ENCODE measurements at places on chromosomes 12 and 14.
A peak's percentile ranks its signal among the peaks of the same experiment; 100 is the strongest.

- DNase-seq = peak; percentile 36
Observed at GRCh38 chr12:7937833-7938506, 2.0 kb upstream of the SLC2A3 start.

DNA sequence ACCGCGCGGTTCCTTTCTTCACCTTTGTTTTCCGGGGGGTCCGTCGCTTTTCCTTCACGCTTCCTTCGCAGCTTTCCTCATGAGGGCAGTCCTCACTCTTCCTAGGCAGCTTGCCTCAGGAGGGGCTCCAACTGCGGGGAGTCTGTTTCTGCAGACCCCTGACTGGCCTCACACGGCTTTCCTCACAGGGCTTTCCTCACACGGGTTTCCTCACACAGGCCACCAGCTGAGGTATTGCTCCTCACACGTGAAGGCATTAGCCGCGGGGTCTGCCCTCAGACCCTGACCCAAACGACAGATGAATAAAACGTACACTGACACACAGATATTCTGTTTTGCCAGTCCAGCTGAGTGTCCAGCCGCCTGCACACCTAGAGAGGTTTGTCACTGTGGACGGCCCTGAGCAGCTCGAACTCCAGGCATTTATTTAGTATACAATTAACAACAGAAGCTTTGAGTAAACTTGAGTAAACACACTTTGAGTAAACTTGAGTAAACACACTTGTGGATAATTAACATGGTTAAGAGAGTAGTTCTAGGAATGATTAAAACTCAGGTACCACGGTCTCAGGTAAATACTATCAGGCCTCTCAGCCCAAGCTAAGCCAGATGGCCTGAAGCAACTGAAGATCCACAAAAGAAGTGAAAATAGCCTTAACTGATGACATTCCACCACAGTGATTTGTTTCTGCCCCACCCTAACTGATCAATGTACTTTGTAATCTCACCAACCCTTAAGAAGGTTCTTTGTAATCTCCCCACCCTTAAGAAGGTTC lies 16.1 kb upstream of the LYZ start:
- DNase-seq = peak; percentile 23

- no peak for DNase-seq
Observed at GRCh38 chr12:7512553-7512952, 9.0 kb upstream of the CD163 start.

DNA sequence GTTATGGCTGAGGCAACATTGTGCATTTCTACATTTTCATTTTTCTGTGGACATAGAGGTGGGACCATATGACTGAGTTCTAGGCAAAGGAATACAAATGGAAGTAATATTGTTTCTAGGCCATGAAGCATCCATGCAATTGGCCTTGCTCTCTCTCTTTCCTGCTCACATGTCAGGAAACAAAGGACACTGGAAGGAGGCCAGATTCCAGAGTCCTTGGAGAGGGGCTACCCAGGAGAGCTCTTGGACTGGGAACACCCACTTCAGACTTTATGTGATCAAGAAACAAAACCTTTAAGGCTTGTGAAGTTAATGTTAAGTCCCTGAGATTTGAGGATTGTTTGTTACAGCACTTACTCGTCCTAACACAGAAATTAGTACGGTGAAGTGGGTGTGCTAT lies 32.8 kb downstream of the PDZRN4 start:
- DNase-seq = no peak

DNA sequence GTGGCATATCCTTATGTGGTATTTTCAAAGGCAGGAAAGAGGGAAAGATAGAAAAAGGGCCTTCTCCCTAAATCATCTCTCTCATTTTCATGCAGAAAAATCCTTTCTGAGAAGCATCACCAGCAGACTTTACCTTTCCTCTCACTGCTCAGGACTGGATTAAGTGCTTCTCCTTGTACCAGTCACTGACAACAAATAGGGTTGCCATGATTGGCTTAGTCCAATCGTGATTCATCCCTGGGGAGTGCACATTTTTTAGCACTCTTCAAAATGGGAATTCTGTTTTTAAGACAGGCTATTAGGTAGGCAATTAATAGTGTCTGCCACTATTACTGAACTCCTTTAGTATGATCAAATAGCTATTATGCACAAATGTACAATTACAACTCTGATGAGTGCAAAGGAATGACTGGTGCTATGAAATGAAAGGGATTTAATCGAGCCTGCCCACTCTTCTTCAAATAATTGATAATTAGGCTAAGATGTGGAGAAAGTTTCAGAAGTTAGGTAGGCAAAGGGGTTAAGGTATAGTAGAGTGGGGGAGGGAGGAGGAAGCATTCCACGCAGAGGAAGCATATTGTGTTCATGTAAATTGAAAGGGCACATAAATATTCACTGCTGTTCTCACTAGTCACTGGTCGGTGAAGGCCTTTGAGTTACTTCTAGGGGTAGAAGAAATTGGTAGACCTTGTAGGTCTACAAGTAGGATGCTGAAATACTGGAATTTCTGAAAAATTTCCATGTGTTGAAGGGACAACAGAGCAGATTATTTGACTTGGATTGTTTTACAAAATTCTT lies 84.0 kb downstream of the MSRB3 start:
- DNase-seq = no peak

GRCh38 chr12:91507754-91508153 lies 325.1 kb upstream of the DCN start:
- no peak for DNase-seq

GRCh38 chr12:2940564-2940963 lies 18.6 kb upstream of the TEAD4 start:
- DNase-seq = no peak

DNA sequence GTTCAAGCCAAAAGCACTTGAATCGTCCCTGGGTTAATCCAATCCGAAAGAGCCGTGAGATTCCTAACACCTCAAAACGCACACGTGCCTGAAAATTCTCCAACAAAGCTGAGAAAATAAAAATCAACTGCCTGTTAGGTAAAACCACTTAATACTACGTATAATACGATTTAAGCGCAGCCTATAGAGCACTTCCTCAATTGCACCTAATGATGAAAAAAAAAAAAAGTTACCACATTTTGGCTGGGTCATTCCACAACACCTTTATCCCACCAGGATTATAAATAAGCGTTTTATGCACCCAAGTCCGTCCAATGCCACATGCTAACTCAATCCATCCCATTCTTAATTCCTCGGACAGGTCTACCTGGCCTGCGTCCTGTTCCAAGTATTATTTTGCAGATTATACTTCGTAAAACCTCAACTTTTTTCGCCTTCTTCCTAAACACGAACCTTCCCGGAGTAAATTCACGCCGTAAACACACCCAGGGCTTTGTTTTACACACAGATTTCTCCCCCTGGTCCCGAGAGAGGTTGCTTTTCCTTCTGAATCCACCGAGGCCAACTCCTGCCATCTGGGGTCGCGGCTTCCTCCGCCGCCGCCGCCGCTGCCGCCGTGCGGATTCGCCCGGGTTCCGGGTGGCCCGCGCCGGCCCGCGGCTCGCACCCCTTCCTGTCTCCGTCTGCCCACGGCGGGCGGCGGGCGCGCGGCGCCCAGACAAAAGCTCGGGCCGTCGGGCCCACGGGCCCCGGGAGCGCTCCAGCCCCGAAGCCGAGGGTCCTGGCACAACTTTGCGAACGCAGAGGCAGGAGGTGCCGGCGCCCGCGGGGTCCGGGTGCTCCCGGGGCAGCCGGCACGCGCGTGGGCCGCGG lies 66.2 kb downstream of the RNF34 start:
- peak; percentile 67 for DNase-seq

- DNase-seq = no peak
Observed at GRCh38 chr12:105705765-105706164, 375.3 kb downstream of the C12orf75 start.

- no peak for DNase-seq
Observed at GRCh38 chr14:91289464-91289863, 45.0 kb upstream of the GPR68 start.

GRCh38 chr12:110266980-110267620 lies 13.9 kb upstream of the ATP2A2 start:
- peak; percentile 41 for DNase-seq

DNA sequence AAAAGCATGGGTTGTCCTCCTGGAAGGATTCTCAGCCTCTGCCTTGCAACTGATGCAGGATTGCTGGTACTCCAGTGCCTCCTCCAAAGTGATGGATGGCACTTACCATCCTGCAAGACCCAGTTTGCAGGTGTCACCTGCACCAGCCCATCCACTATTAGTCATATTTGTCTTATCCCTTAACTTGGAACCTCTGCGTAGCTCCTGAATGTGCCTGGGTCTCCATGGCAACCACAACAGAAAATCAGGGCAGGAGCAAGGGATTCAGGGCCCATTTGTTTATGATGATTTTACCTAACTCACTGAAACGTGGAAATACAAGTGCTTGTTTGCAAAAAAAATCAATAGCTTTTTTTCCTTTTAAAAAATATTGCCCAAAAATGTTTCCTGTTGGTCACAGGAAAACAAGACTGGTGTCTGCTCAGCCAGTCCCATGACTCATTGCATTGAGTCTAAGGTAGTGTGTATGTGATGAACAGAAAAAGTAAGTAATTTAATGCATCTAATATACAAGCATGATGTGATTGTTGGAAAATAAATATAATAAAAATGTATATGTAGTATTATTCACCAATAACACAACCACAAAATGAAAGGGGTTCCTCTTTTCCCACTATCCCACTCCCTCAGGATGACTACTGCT lies 1196.3 kb upstream of the TMEM132C start:
- no peak for DNase-seq

- DNase-seq = no peak
Observed at GRCh38 chr14:61569308-61569707, 126.0 kb upstream of the HIF1A start.

DNA sequence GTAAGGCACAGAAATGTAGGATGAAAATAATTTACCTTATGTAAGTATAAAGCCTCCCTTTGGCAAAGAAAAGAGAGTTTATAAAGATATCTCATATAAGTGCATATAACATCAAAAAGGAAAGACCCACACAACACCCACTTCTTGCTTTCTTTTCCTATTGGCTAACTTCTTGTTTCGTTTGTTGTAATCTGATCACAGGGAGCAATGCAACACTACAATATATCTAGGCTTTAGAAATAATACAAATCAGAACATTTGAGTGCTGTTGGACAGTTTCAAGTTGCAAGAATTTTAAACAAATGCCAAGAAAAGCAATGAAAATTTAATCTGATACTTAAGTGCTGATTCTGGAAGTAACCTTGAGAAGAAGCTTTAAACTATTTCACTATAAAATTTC lies 1.3 kb downstream of the FGD6 start:
- no peak for DNase-seq

DNA sequence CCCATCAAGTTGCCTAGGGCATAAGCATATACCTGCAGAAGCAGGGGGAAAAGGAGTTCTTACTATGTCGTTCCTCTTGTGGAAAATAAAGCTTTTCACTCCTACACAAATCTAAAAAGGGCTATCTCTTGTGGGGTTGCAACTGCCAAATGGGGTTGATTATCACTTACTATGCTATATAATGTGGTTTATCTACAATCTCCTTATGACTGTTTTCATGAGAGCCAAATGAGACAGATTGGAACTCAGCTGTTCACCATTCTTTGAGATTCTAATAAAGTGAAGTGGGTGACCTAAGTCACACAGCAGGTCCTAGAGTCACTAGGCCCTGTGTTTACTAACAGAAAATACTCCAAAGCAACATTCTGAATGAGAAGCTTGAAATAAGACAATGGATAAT lies 47.7 kb downstream of the CIT start:
- no peak for DNase-seq

DNA sequence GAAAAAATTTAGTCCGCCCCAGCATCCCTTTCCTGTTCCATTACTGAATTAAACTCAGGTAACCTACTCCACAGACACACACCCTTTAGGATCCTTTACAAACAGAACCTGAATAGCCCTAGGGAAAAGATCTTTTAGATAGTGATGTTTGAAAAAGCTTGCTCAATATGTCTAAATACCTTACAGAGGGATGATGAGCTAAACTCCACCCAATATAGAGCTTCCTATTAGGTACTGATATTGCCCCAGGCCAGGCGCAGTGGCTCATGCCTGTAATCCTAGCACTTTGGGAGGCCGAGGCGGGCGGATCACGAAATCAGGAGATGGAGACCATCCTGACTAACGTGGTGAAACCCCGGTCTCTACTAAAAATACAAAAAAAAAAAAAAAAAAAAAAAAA lies 50.1 kb downstream of the FERMT2 start:
- DNase-seq = no peak

DNA sequence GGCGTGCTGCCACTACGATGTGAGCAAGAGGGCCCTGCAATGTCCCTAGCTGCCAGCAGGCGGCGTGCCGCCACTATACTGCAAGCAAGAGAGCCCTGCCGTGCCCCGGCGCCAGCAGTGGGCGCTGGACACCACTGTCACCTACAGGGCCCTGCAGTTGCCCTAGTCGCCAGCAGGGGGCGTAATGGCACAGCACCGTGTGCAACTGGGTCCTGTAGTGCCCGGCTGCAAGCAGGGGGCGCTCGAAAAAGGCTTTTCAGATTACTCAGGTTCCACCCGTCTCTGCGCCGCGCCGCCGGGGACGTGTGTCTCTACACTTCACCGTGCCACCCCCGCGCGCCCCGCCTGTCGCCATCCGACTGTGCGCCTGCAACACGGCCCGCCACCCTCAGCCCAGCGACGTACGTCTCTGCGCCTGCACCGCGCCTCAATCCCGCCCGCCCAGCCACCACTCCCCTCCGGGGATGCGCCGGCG lies 1356.9 kb downstream of the TMEM121 start:
- no peak for DNase-seq

- no peak for DNase-seq
Observed at GRCh38 chr14:55238019-55238680, 33.1 kb upstream of the FBXO34 start.

All from right kidney (tissue), 9 donors.